Activated CD4-positive, alpha-beta T cell treated with anti-CD3 and anti-CD28 coated beads, Interleukin-2, amount 50 U/mL, for 48 hours (primary cell): ENCODE measurements at places on chromosomes 7 and 10.

- no peak for DNase-seq
Measured at GRCh38 chr7:105047932-105048331, 33.9 kb downstream of the KMT2E start.

DNA sequence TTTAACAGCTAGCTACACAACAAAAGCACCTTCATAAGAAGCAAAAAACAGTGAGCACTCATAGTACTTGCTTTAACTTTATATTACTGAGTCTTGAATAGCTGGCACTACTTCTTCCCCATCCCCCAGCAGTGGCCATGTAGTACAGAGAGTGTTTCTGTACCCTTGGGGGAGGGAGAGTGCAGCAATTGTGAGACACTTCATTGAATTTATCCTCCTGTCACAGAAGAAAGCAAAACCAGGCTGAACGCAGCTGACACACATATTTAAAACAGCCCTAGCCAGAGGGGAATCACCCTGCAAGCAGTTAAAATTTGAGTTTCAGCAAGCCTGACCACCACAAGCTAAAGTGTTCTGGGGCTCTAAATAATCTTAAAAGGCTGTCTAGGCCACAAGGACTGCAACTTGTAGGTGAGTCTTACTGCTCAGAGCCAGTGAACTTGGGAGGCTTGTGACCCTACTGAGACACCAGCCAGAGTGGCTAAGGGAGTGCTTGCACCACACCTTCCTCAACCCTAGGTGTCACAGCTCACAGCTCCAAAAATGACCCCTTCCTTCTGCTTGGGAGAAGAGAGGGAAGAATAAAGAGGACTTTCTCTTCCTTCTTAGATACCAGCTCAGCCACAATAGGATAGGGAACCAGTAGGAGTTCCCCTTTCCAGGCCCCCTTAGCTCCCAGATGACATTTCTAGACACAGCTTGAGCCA, 97.7 kb upstream of the MEOX2 start:
- no peak for DNase-seq

DNA sequence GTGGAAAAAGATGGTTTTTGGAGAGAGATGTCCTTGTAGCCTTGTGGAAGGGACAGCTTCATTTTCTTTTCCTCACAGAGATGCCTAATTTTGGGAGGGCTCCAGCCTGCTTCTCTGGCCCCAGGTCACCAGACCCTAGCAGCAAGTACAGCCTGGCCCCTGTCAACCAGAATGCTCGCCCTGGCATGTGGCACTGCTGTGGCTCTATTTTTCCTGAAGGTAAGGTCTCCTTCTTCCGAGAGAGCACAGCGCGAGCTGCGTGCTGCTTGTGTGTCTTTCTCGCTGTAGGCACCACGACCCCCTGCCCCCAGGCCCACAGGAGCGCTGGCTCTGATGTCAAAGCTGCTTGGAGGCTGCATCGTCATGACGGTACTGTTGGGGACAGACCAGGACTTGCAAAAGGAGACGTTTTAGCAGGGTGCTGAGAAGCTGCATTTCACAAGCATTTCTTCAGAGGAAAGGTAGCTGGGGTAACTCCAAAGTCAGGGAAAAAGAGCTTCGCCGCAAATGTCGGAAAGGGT, 58.7 kb downstream of the CLEC2L start:
- DNase-seq, result no peak

DNA sequence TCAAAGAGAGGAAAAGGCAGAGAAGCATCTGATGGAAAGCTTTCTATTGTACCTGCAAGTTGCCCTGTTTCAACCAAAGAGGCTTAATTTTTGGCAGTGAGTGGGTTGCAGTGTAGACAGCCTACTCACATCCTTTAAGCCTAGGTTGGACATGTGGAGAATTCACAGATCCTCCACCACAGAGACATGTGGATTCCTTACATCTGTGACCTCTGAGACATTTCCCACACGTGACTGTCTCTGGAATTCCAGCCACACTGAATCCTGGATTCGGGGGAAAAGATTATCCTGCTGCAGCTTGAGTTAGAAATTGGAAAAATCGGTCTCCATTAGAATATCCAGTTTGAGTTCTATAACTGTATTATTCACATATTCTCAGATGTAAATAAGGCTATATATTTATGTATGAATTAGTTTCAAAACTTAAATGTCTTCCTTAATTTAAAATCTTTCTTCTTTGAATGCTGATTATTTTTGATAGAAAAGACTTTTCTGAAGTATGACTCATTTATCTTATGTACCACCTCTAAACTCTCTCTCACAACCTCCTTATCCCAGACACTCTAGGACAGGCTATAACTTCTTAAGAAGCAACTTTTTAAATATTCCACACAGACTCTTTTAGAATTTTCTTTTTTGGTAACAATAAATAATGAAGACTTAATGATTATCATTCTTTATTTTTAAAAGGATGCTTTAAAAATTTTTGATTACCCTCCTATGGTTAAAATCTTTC, 123.3 kb downstream of the TWIST1 start:
- no peak for DNase-seq

GRCh38 chr10:62735464-62736167, 68.9 kb upstream of the ADO start:
- DNase-seq, result no peak

GRCh38 chr7:45160417-45160881, 2.9 kb downstream of the RAMP3 start:
- no peak for DNase-seq

- no peak for DNase-seq
Measured at GRCh38 chr10:118981946-118982345, 47.6 kb upstream of the NANOS1 start.

DNA sequence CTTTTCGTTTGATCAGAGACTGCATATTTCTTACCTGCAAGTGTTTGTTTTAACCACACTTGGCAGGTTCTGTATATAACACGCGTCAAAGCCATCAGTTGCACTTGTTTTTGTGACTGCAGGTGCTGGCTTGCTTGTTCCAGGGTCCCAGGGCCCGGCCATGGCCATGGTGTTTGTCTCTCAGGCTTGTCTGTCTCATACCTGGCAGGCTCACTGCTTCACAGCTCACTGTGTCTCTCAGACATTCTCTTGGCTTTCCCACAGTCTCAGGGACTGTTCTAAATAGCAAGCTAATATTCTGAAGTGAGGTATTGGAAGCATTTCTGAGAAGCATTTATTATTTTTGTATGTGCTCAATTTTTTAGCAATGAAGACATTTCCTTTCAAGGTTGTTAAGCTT, 46.9 kb downstream of the GPR141 start:
- no peak for DNase-seq

- no peak for DNase-seq
Measured at GRCh38 chr7:158121441-158122045, 466.1 kb downstream of the PTPRN2 start.

- no peak for DNase-seq
Measured at GRCh38 chr7:74329225-74329624, 40.0 kb downstream of the CLIP2 start.

DNA sequence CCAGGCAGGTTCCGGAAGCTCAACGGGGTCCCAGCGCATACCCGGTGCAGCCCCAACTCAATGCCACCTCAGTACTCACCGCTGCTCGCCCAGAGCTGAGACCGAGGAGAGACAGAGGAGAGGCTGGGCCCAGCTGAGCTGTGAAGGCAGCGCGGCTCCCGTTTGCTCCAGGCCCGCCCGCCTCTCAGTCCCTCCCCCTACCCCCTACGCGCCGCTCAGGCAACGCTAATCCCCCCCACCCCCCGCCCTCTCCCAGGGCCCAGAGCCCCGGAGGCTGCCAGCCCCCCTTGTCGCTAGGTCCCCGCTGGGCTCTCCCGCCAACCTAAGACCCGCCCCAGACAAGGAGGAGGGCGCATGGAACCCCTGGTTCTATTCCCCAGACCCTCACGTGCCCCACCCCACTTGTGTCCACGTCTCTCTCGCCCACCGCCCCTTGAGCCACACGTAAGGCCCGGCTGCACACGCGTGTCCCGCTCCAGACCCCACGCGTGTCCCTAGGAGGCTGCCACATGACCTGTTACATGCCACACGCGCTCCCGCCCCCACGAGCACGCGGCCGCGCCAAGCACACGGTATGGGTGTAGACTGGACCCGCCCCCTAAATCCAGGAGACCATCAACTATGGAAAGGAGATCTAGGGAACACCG, at the start of gene PSD:
TSS of gene PSD (minus strand) at position 164 of the 647 bp plus-strand sequence. CDS start 1,747 bp downstream, outside the sequence.
- DNase-seq, result no peak

GRCh38 chr7:14228341-14228740, 238.9 kb upstream of the ETV1 start:
- no peak for DNase-seq

DNA sequence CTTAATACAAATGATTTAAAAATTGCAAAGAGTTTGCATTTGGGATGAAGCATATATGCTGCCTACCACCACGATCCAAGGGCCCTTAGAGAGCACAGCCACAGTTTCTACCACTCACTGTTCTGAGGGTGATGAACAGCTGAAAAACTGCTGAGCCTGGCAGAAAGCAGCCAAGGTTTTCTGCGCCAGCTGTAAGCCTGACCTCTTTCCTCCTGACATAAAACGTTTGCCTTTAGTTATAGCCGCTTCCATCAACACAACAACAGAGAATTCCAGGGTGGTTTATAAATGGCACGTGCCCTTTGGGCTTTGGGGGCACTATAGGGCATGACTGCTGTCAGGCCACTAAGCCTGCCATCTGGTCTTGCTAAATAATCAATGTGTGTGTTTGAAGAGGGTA, 222.8 kb downstream of the RELN start:
- DNase-seq, result no peak

DNA sequence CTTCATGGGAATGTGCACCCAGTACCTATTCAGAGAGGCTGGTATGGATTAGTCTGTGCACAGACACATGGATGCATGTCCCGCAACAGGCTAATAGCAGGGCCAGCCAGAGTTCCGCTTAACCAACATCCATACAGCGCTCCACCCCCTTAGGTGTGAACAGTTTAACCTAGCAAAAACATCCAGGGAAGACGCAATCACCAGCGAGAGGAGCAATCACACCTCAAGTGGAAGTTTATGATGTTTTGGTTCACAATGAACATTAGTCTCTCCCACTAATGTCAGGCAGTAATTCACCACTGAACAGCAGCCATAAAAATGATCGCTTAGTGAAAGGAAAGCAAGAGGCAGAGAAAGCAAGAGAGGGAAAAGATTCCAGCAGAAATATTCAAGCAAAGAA, 91.1 kb downstream of the PLXNA4 start:
- no peak for DNase-seq

DNA sequence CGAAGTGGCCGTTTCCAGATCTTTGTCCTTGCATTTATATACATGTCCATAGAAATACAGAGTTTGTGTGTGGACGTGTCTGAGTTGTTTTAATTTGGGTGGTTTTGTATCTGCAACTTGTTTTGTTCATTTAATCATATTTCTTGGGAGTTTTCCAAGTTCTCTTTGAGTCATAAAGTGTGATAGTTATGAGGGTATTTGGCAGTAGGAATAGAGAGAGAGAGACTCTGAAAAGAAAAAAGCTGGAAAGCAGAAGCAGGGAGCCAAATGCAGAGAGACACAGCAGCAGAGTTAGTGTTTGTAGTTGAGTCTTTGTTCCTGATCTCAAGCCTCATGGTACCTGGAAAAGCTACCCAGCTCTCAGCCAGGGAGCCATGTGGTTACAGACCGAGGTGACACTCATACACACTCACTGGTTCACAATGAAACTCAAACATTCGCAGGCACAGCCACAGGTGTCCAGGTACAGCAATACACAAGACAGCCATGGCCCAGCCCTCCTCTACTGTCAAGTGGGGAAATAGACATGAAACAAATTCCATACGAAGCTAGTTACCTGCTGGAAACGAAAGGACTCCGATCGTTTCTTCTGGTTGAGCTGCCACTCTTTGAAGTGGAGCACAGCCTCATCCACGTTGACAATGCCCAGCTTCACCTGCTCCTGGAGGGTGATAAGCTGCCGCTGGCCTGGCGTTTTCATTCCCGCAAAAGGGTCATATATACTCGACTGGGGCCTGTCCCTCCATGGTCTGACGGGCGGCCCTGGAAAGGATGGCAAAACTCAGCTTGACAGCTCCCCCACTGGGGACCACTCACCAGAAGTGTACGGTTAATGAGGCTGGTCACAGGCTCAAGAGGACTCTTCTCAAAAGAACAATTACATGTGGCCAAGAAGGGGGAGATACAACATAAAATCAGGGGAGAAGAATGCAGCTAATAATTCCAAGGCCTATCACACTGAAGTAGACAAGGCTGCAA, 33.3 kb upstream of the TM9SF3 start:
- DNase-seq, result no peak

- DNase-seq, result no peak
Measured at GRCh38 chr10:42953684-42954674, 122.9 kb upstream of the RET start.

- no peak for DNase-seq
Measured at GRCh38 chr7:84506151-84506550, 311.6 kb upstream of the SEMA3A start.

DNA sequence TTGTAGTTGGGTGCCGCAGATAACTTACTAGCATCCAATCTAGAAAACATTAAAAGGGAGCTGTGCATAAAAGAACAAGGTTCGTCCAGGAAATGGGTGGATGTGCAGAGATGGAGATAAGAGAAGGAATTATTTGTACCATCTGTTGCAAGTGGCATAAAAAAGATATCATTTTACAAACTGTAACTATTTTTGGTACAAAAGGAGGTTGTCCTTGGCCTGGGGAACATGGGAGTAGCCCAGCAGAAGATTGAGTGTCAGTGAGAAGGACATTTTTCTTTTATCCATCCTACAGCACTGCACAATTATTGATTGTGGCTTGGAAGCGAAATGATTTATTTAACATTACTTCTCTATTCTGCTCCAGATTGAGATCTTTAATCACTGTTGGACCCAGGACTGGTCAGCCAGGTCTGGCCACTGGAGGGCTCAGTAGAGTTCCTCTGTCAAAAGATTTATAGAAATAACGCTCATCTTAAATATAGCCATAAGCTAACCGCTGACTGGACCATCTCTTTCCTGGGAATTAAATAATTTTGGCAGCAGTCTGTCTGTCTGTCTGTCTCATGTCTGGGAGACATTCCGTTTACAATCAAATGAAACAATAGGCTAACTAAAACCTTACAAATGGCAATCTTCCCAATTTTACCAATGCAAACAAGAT, 254.1 kb downstream of the KIAA1217 start:
- DNase-seq, result no peak

DNA sequence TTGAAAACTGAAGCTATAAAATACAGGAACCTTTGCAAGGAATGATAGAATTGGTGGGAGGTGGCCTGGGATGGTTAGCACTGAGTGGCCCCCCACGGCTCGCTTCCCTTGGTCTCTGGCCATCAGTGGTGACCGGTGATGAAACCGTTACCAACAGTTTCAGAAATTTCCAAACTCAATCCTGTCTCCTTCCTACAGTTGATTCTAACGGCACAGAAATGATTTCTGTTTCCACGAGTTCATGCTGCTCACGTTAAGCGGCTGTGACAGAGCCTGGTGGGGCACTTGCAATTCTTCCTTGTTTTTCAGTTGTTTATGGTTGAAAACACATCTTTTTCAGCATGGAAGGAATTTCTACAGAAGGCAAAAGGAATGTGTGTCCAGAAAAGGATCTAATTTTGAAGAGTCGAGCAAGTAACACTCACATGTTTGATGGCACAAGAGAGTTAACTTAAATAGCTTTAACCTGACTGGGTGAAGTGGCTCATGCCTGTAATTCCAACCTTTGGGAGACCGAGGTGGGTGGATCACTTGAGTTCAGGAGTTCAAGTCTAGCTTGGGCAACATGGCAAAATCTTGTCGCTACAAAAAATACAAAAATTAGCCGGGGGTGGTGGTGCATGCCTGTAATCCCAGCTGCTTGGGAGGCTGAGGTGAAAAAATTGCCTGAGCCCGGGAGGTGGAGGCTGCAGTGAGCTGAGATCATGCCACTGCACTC, 100.1 kb downstream of the DNAJB6 start:
- DNase-seq, result no peak

GRCh38 chr10:131061216-131061615, 250.3 kb downstream of the TCERG1L start:
- DNase-seq, result no peak
